ENCODE measurements at places on chromosomes 1 and 21. TPM values are rescaled to one million over a fixed set of nuclear protein-coding genes. Genes with fewer than 3 reads are reported as not detected.

DNA sequence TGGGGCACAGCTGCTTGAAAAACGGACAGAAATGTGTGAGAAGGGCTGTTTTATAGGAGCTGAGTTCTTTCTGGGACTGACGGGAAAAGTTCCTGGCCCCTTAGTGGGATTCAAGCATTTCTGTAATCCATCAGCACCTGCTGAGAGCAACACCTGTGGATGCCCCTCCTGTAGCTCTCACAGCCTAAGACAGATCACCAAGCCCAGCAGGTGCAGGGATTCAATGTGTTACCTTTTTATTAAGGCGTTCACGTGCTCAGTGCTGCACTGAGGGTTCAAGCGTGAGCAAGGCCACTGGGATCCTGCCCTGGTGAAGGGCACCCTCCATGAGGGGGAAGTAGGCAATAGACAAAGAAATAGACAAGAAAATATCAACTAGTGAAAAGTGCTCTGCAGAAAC lies 14.9 kb downstream of the OLFML2B start:
- DNase-seq, result no peak

Gene GPA33
- polyA plus RNA-seq, result not detected

Gene COL6A2
- polyA plus RNA-seq, result 1,065 TPM

DNA sequence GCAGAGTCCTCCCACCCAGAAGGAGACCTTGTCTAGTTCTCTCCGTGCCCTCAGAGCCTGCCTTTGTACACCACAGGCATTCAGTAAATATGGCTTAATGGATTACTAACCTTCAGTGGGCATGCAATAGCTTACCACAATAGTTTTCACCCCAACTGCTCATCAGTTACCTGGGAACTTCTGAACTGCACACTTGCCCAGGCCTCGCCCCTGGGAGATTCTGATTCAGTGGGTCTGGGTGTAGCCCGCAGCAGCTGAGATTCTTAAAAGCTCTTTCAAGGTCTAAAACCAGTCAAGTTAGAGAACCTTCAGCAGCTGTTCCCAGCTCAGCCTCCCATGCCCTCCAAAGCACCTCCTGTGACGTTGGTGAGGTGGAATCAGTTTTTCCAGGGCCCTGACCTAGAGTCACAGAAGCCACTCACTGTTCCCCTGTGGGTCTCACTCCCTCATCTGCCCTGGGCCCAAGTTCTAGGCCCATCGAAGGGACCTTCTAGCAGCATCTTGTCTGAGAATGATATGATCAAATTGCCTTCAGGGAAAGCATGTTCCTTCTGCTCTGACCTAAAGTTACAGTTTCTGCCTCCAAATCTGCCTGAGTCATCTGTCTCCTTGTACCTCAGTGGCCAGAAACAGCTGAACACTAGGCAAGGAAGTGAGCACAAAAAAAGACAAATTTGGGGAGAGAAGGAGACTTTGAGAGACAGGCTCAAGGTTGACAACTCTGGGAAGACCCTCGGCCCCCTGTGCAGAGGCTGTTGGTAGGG lies 10.8 kb downstream of the ASAP3 start:
- peak; percentile 51 for DNase-seq

Gene KLHL17
- 50.7 TPM for polyA plus RNA-seq

Gene NFIA
- polyA plus RNA-seq, result 1.6 TPM

DNA sequence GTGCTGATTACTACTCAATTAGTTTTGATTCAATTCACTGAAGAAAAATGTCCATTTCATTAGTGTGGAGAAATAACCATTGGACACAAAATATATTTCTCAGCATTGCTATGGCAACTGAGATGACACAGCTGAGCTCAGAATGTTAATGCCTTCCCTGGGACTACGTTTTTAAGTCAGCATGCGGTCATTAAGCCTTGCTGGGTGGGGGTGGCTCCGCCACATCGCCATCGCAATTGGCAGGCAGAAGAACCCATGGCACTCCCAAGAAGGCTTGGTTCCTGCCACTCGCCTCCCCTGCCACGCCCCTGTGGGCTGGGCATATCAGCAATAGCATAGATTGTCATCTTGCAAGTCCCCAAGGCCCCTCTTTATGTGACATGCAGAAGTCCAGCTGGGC lies 256.7 kb upstream of the CAMK1G start:
- no peak for DNase-seq

Gene RNU1-1
- polyA plus RNA-seq, result not detected

Gene OR2M3
- polyA plus RNA-seq, result not detected

All from IMR-90 (cell line).